SIG-M5 (cell line): ENCODE measurements at places on chromosomes 1 and 21.

GRCh38 chr21:46308431-46308830 is 15.2 kb downstream of the C21orf58 start:
- DNase-seq: no peak

GRCh38 chr1:70760154-70760553 is 287.5 kb downstream of the PTGER3 start:
- no peak for DNase-seq

GRCh38 chr1:107600607-107601160 is 364.3 kb downstream of the VAV3 start:
- no peak for DNase-seq

GRCh38 chr1:239884796-239885195 is 206.9 kb upstream of the FMN2 start:
- no peak for DNase-seq

DNA sequence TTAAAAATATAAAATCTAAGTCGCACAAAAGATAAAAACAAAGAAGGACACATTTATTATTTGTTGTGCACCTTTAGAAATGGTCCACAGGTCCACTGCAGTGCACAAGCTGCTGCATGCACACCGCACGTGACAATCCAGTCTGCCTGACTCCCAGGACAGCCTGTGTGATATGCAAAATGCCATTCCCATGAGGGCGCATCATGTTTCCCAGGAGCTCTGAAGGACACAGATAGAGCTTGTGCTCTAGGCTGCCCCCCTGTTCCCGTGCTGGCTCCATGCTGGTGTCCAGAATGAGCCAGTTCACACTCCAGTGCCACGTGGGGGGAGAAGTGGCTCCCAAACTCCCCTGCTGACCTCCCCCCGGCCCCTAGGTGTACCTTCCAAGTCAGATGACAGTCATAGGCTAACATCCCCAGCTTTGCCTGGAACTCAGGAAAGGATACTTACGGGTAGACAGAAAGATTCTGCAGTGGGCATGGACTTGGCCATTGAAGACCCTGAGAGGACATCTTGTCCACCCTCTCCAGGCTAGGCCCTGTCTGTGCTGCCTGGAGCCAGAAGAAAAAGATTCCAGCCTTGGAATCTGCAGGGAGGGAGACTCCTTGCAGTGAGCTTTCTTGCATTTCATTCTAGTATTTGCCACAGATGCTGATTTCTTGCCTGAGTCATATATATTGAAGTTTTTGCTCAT is 26.3 kb downstream of the RAB7B start:
- DNase-seq: no peak

DNA sequence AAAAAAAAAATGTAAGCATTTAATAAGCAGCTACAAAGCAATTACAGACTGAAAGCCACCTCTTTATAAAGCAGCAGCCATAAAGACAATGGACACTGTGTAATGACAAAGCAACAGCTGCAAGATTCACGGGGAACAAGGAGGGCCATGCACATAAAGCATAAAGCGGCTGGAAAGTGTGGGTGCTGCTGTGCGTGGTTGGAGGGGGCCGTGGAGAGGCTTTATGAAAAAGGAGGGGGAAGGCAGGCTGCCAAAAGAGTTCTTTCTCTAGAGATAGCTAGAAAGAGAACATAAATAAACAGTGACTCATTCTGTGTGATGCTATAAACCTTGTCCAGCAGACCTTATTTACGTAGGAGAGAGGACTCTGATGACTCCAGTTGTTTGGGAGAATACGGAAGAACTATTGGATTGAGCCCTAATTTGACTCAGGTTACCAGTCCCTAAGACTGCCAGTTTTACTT is 49.3 kb downstream of the ADAMTS1 start:
- no peak for DNase-seq
